ENCODE measurements at places on chromosomes 3 and 15.

GRCh38 chr15:31344823-31345605 lies 18.4 kb downstream of the KLF13 start:
- DNase-seq: no peak

GRCh38 chr15:80709542-80709941 lies 14.4 kb downstream of the ABHD17C start:
- DNase-seq: no peak

GRCh38 chr3:193297421-193297820 lies 56.4 kb downstream of the PLAAT1 start:
- DNase-seq: no peak

GRCh38 chr3:190026154-190026553 lies 94.5 kb downstream of the P3H2 start:
- DNase-seq: no peak

GRCh38 chr15:65917407-65917756 lies 48.1 kb downstream of the RAB11A start:
- DNase-seq: no peak

- DNase-seq: no peak
These were observed 597.3 kb downstream of the ZIC1 start for GRCh38 chr3:148006508-148006907.

DNA sequence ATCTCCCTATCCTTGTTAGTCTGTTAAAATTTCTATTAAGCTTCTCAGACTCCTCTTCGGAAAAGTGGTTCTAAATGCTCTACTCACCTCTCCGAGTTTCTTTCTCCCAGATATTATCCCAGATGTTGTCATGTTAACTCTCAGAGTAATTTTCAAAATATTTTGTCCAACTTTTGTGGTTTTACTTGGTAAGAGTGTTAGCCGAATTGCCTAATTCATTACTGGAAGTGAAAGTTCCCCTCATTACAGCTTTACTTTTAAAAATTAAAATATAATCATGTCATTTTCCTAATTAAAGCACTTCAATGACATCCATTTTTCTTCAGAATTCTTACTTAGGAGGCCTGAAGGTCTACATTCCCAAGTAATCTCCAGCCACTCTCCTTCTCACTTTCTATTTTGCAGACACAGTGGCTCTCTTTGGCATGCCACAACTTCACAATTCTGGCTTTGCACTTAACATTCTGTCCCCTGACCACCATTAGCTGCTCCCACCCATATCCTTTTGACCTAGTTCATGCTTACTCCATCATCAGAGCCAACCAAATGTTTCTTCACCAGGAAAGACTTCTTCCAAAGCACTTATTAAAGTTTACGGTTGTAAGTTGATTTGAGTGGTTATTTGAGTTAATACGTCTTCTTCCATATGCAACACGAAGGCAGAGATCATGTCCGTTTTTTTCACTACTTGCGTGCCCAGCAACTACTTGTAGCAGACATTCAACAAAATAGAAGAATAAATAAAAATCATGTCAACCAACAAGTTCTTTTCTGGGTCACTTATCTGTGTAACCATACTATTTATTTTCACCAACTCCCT lies 10.2 kb upstream of the TIPARP start:
- no peak for DNase-seq
